Stimulated activated CD8-positive, alpha-beta memory T cell treated with anti-CD3 and anti-CD28 coated beads, Interleukin-7, amount 100 ng/mL, for 24 hours (primary cell): ENCODE measurements at places on chromosomes 5 and 9.

DNA sequence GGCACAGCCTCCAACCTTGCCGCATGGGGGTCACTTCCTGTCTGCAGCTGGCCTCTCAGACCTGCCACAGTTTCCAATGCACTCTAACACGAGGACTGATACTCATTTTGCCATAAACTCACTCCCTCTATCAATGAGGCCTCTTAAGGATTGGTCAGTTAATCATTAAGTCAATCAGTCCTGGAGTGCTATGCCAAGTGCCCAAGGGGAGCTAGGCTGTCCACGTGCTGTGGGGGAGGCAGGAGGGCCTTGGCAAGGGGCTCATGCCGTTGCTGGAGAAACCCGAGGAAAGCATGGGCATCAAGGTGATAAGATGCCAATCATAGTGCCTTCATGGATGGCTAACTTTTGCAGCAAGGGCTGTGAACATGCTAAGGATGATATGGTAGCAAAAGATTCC lies 1.7 kb upstream of the ALDH1B1 start:
- DNase-seq: no peak

DNA sequence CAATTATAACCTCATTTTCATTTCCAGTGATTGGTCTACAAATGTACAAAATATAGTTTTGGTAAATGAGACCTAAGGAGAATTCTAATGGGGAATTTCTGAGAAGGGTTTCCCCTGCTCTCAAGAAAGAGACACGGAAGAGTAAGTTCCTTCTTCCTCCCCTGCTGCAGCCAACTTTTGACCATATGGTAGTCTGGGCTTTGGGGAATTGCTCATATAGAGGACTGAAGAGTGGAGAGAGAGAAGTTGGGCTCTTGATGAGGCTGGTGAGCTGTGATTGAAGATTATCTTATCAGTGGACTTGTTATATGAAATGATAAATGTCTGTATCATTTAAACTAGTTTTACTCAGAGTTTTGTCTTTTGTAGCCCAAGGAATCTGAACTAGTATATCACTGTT lies 4.3 kb upstream of the LNPEP start:
- DNase-seq: no peak

DNA sequence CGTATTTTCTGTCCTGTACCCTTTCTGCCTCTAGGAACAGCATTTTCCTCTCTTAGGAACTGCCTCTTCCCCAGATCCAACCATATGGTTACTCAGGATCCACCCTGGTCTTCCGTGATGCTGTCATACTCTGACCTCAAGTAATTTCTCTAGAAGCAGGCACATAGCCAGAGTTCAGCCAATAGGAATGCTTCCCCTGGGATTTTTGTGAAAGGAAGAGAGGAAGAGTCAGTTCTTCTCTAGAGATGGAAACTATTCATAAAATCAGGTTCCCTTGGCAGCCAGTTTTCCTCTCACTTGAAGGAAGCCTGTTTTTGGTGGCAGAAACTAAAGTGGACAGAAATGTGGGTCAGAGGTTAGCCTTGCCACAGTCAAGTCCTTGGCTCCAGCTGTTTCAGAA lies 400.1 kb upstream of the PCSK5 start:
- DNase-seq: no peak

DNA sequence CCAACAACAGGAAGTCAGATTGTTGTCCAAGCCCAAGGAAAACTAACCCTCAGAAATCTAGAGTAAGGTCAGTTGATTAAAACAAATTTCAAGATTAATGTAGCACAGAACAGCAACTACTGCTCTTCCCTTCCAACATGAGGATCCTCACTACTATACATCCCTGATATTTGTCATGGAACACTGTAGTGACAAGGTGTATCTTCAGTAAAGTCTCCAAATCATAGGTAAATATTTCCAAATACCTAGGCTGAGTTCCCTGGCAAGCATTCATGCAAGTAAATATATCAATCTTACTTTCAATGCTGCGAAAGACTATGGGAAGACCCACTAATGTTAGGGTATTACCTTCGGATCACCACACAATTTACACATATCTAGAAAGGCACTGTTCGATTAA lies 986.9 kb upstream of the ARRDC3 start:
- DNase-seq: no peak

- no peak for DNase-seq
Measured at GRCh38 chr5:167050568-167051401, 1240.7 kb upstream of the WWC1 start.

DNA sequence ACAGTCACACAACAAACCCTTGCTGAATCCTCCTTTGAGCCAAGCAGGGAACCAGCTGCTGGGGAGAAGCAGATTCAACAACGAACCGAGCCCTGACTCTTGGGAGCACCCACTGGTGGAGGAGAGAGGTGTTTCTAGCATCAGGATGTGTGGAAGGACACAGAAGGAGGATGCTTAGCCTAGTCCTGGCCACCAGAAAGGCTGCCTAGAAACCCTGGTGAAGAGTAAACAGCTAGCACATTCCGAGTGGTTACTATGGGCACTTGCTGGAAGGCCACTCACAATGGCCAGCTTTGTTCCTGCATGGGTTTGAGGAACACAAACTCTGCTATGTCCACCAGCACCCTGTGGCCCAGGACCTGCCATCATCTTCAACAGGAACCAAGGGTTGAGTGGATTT lies 1.8 kb downstream of the TIFAB start:
- DNase-seq: no peak

GRCh38 chr9:77892955-77893514 lies 138.6 kb downstream of the GNAQ start:
- DNase-seq: no peak

DNA sequence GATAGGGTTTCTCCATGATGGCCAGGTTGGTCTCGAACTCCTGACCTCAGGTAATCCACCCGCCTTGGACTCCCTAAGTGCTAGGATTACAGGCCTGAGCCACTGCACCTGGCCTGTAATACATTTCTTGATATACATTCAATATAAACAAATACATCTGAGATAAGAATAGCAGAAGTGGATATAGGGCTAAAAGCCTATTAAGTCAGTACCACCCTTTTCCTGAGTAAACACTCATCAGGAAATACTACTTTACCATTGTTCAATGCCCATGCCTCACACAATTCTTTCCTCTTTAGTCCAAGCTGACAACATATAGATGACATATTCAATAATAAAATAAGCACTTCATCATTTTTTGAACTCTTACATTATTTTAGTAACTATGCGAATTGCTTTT lies 64.8 kb downstream of the MRPS27 start:
- no peak for DNase-seq
